ENCODE measurements at places on chromosomes 3 and 15.

- DNase-seq = no peak
Measured at GRCh38 chr3:135172191-135172869, 377.3 kb downstream of the EPHB1 start.

DNA sequence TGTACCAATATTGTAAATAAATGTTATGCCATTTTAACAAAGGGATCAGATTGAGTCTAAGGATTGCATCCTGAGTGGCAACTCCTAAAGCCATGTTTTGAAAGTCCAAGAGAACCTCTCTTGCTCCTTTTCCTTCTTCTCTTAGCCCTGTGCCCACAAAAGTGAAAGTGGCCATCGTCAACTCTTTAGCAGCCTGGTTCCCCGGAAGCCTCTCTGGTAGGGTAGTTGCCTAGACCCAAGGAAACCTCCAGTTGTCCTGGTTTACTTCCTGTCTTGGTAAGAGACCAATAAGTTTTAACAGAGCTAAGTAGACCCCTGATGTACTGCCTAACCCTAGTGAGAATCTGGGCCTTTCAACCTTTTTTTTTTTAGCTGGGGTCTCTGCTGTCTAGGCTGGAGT lies 10.2 kb upstream of the ITPKA start:
- no peak for DNase-seq

GRCh38 chr3:72332036-72332435 lies 516.2 kb downstream of the SHQ1 start:
- no peak for DNase-seq

DNA sequence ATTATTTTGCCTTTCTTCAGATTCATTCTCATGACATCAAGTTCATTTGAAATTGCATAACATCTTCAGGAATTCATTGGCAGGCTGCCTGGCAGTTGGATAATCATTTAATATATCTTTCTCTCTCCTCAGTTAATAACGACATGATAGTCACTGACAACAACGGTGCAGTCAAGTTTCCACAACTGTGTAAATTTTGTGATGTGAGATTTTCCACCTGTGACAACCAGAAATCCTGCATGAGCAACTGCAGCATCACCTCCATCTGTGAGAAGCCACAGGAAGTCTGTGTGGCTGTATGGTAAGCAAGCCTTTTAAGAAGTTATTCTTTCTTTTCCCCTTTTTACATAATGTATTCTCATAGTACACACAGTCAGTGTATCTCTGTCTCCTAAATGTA lies 38.2 kb downstream of the TGFBR2 start:
- DNase-seq = peak; percentile 64

DNA sequence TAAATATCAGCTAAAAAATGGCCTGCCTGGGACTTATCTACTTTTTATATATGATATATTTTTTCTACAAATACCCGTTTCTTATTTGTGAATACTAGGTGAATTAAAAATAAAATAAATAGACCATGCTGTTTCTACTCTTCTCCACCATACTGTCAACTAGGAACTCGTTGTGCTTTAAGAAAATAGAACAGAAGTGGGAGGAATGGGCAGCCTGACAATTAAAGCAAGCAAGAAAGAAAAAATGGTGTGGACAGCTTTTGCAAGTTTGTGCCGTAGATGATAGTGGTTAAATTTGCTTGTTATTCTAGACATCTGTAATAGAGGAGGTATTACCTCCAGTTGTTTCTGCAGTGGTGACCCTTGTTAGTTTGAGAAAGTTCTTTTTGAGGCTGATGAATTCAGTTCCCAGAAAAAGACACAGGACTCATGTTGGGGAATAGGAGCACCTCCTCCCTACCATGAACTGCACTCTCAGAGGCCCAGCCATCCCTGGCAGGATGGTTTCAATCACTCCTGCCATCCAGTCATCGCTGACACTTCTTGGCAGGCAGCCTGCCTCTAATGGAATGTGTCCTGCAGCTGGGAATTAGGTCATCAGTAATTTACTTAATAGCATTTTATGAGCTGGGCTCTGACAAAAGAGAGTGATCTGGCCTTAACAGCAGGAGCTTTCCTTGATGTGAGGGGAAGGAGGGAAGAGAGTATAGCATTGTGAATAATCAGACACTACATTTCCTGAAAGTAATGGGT lies 105.0 kb upstream of the GAP43 start:
- peak; percentile 59 for DNase-seq

GRCh38 chr3:187288131-187288854 lies 3.2 kb downstream of the MASP1 start:
- DNase-seq = no peak

GRCh38 chr15:96270581-96271172 lies 59.8 kb upstream of the NR2F2 start:
- DNase-seq = no peak

GRCh38 chr15:68494573-68495110 lies 62.7 kb upstream of the ITGA11 start:
- DNase-seq = no peak

DNA sequence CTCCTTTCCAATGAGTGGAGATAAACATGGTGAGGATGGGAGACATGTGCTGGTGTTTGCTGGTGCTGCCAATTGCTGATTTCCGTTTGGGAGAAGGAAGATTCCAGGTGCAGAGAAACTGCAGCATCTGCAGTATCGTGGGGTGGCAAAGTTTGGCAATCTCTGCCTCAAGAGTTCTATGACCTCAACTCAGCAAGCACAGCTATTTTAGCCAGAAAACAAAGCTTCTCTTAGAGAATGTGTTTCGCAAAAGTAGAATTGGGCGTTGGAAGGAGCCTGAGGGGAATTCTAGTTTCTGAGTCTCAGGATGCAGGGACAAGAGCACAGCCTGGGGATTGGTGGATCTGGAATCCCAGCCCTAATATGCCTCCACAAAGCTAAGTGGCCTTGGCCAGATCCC lies 18.2 kb upstream of the SHC4 start:
- DNase-seq = no peak

DNA sequence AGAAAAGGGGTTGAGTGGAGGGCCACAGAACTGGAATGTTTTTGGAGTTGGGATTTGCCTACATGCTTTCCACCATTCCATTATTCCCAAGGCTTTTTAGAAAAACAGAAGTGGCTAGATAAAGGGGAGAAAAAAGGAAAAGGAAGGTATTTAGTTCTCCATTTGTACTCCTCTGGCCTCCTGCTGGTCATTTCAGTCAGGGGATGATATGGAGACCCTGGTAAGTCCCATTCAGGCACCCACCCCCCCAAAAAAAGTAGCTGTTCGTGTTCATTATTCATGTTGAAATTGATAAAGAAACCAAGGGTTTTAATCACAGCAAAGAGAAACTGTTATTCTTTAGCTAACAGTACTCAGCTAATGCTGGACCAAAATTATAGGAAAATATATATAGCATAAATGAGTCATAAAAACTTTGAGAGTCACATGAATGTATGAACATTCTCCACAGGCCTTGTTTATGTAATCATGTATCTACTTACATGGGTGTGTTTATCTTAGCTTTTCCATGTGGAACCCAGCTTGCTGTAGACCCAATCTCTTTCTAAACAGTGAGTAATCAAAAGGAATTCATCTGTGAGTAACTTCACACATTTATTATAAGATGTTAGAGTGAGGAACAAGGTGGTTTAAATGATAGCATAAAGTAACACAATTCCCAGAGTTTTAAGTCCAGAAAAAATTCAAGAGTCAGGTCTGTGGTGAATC lies 167.2 kb downstream of the KCNMB2 start:
- DNase-seq = no peak

DNA sequence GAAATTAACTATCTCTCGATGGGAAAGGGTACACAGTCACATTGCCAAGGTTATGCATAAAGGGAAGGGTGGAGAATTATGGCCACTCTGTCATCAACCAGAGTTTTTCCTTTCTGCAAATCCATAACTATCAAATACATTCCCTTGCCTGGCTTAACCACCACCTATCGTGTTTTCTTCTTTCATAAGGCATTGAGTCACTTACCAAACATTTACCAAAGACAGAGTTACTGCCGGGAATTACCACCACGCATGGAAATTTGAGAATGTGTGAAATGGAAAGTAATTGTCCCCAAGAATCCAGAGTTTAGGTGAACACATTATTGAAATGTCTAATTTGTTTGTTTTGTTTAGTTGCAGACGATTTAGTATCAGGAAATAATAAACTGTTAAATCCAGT lies 134.3 kb upstream of the LRRN1 start:
- no peak for DNase-seq

DNA sequence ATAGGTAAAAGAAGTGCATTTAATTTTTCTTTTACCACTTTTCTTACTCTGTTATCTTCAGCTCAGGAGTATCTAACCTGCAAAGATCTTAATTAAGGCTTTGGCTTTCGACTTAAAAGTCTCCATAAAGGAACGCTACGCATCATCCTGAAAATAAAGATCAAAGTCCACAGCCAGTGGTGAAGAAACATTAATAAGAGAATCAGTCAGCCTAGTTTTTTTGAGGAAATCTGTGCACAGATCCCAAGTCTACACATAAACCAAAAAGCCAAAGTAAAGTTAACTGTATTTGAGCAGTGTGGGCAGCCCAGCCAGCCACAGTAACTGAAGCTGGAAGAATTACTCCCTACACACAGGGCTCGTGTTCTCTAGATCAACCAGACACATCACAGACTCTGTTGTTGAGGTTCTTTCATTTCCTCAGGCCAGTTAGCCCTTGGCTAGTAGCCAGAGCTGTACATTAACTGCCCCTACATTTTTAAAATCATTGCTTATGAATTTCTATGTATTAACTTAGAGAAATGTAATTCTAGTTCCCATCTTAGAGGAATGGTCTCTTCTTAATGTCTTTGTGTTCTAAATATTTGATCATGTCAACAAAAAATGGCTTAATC lies 6.9 kb downstream of the LRRC2 start:
- no peak for DNase-seq

DNA sequence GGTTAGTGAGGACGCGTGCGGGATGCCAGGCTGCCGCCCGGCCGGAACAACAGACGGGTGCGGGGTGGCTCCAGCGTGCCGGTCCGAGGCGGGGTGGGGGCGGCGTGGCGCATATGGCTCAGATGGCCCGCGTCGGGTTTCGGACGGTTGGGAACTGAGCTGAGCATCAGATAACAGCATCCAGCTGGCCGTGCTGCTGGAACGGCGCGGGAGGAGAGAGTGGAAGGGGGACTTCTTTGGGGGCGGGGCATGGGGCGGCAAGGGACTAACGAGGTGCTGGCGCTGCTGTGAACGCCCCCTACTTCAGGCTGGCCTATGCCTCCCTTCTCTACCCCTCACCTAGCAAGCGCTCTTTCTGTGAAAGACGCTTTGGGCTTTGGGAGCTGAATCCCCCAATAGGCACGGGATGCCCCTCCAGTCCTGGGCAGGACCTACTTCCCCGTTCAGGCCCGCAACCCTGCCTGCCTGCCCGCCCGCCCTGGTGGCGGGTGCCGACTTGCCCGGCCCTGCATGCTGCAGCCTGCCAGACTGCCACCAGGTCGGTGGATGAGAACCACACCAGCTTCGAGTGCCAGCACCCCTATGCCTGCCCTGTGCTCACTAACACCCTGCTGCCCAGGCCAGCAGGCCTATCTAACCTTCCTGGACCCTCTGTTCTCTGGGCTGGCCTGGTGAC lies 542 bp downstream of the INKA1 start:
- DNase-seq = peak; percentile 84

- DNase-seq = no peak
Measured at GRCh38 chr3:23437484-23438145, 234.5 kb downstream of the UBE2E2 start.

GRCh38 chr3:180612364-180612763 lies 10.4 kb downstream of the TTC14 start:
- no peak for DNase-seq

DNA sequence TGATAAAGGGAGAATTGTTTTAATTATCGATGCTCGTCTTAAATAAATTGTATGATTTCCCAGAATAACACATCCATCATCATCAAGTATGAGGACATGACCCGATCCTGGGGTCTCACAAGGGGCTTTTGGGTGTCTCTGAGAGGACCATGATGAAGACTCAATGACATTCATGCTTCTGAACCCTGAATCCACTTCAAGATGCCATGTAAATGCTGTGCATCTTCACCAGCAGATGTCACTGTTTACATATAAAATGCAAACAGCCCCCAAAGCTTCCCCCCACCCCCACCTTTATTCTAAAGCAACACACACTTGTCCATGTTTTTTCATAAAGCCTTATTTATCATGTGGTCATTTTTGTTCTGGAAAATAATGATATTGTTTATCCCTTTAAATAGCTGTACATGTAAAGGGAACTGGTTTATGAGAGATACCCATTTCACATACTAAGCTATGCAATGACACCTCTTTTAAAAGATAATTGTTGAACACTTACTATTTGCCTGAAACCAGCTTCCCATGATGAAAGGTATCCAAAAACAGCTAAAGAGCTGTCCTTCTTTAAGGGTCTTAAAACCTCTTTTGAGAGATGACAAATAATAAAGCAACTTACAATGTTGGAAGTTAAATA lies 69.7 kb upstream of the UBE3A start:
- no peak for DNase-seq

DNA sequence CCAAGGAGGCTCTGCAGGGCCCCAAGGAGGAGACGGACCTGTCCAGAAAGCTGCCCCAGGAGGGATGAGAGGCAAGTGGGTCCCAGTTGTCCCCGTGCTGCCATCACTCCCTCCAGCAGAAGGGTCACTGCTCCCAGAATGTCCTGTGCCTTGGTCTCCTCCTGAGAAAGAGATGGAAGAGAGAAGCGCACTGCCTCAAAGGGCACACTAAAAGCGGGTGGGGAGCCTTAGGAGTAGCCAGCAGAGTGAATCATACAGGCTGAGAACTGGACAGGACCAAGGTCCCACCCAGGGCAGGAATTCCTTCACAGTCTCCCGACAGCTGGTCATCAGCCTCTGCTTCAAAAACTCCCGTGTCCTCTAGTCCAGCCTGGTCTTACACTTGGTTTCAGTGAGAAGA lies 4.6 kb downstream of the THPO start:
- DNase-seq = no peak

DNA sequence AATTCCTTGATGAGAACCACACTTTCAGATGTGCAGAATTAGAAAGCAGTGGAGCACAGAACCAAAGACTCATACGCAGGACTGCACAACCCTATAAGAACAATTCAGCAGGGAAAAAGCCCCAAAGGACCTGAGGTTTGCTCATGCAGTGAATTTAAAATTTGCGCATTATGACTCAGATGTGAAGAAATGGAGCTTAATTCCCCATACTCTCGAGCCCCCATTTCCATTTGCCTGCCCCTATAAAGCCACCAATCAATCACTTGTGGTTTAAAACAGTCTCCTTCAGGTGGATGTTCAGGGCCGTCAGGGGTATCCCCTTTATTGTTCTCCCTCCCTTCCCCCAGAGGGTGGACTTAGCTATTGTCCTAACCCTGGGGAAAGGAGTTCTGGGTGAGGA lies 221.2 kb downstream of the IGSF11 start:
- DNase-seq = no peak
